ENCODE measurements at places on chromosomes 7 and 10.

DNA sequence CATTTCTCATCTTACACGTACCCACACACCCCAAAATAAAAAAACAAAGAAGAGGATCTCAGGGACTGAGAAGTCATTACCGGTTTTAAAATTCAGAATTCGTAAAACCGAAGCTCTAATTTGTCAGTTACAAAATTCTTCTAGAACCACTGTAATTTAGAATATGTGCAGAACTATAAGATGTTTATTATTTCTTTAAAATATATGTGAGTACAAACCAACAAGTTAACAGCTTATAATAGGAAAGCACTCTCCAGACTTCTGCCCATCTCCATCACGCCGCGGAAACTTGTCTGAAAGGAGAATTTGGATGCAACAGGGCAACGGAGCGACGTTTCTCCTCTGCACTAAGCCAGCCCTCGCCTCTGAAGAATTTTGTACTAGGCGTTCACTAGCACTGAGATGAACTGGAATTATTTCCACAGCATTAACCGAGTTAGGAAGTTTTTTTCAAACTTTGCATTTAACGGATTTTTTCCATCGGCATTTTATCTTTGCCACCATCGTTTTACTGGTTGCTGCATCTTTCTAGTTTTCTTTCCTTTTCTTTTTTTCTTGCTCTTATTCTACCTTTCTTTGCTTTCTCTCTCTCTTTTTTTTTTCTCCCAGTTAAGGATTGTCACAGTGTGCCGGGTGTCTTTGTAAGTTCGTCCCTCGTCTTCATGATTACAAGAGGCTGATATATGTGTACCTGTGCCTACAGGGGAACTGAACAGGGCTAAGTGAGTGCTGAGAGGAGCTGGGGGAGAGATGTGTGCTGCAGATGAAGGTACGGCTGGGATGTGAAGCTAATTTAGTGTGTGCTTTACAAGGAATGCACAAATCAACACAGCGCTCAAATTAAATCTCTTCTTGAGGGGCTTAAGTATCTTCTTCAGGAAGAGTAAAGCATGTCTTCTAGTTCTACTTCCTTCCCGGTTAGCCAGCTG, 295.9 kb upstream of the NFE2L3 start:
- no peak for DNase-seq

- no peak for DNase-seq
Measured at GRCh38 chr7:20963556-20964280, 177.0 kb upstream of the SP8 start.

- no peak for DNase-seq
Measured at GRCh38 chr7:100444311-100445278, 8.3 kb upstream of the PPP1R35 start.

- no peak for DNase-seq
Measured at GRCh38 chr10:112215342-112215774, 31.8 kb upstream of the GPAM start.

DNA sequence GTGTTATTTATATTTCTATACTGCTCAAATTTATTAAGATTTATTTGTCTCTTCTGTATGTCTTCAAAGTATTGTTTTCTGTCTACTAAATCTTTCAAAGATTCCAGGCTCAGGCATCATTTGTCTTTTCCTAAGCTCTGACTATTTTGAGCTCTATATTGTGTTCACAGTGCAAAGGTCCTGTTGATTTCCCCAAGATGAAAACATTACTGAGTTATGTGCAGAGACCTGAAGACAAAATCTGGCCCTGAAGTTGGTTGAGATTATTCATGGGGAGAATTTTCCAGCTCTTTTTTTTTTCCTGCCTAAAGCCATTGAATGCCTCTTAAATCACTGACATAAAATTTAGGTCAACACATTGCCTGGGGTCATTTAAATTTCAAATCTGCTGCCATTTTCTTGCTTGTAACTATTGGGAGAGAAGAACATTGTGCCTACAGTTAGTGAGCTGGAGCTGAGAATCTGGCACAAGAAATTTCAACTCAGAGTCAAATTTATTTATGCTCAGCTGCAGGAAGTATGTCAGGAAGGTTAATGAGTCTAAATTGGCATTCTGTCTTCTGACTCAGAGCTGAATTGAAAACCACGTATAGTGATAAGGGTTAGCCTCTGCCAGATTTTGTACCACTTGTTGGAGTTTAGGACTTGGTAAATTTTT, 31.6 kb downstream of the CSTF2T start:
- DNase-seq, result no peak

GRCh38 chr7:79090543-79090942, 362.9 kb downstream of the MAGI2 start:
- no peak for DNase-seq

GRCh38 chr7:37445790-37446189, 2.9 kb downstream of the ELMO1 start:
- no peak for DNase-seq

DNA sequence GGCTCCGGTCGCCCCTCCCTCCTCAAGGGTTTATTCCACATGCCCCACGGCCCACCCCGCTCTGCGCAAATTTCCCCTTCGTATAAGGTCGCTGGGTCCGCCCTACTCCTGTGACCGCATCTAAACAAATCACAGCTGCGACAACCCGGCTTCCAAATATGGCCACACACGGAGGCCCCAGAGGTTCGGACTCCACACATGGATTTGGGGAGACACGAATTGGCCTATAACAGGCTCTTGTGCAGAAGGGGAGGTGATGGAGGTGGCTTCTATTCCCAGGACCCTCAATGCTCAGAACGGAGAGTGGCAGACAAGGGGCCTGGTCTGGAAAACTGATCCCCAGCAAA, 90.1 kb downstream of the FOXL3 start:
- DNase-seq, result peak; percentile 5

- DNase-seq, result no peak
Measured at GRCh38 chr10:112168733-112169132, 14.8 kb downstream of the GPAM start.

GRCh38 chr10:97574374-97575126, 2.0 kb downstream of the ANKRD2 start:
- no peak for DNase-seq

DNA sequence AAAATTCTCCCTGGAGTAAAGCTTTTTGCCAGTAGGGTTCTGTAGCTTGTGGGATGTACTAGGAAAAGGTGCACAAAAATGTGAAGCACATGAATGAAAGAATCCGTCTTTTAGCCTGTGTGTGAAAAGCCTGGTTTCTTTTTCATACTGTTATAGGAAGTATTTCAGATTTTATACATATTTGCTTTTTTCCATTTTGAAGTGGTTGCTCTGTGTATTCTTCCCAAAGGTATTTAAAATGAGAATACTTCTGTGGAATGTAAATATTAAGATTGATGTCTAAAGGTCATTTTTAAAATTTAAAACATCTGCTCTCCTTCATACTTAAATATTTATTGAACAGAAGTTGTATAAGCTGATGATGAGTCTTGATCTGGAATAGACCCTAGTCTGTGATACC, 96.8 kb downstream of the CDK14 start:
- DNase-seq, result no peak

GRCh38 chr10:83667594-83667993, 471.7 kb upstream of the GHITM start:
- no peak for DNase-seq

DNA sequence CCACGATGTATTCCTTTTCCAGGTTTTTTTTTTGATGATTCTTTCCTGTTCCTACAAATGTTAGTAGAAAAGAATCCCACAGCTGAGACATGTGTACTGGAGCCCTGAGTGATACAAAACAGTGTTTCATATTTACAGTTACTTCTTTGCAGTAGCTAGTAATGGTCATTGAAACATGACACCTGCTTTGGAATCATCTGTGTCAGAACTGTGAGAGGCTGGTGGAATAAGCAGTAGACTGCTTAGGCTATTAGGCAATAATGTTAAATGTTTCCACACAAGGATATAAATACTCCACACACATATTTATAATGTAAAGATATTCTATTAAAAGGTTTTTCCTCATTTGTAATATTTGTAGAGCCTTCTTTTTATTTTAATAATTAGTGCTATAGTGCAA, 394.0 kb downstream of the THSD7A start:
- no peak for DNase-seq

- DNase-seq, result no peak
Measured at GRCh38 chr7:118239014-118239413, 14.5 kb downstream of the ANKRD7 start.

DNA sequence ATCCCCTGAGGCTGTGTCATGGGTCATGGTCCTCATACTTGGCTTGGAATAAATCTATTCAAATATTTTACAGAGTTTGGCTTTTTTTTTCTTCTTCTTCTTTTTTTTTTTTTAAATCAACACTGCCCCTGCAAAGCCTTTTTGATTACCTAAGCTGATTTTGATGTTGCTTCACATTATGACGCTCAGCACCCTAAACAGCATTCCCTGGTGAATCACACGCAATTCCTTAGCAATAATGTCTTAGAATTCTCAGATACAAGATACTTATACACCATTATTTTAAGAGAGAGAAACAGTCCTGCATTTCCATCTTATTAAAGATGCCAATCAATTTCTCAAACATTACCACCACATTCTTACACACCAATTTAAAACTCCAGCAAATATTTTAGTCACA, 323.7 kb upstream of the IGFBP3 start:
- no peak for DNase-seq

DNA sequence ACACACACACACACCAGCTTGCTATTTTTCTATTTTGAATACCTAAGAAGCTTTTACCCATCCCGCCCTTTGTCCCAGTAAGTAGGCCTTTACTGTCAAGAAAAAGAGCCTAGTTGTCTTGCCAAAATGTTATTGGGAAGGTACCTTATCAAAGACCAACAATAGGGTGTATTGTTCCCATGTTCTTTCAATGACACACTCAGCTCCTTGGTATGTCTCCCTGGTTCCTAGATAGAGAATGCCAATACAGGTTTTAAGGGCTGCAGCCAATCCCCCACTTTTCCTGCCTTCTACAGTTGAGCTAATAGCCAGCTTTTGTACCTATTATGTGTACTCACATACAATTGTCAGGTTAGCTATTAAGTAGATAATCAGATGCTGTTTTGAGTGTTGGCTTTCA, 92.0 kb upstream of the LRRTM3 start:
- no peak for DNase-seq

DNA sequence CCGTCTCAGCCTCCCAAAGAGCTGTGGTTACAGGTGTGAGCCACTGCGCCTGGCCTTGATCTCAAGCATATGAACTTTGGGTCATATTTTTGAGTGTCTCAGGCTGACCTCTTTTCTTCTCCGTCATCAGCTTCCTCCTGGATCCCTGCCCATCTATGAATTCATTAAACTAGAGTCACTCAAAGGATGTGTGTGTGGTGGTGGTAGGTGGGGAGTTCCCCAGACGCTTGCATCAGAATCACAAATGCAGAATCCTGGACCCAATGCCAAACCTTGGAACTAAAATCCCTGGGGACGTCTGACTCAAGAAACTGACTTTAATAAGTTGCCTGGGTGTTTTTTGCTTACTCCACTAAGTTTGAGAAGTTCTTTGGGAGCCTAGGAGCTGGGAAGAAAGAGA, 6.7 kb upstream of the CREB5 start:
- no peak for DNase-seq

DNA sequence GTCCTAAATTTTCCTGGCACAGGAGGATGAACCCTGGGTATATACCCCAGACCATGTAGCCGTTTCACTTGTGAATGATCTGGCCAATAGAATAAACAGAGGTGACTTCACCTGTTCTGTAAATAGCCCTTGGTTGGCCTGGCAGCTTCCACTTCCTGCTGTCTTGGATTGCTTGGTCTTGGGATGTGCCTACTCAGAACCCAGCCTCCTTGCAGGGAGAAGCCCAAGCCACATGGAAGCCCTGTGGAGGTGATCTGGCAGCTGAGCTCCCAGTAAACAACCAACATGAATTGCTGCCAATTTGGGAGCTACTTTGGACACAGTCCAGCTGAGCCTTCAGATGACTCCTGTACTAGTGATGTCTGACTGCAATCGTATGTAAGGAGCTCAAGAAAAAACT, 4.8 kb upstream of the RAPGEF5 start:
- no peak for DNase-seq

DNA sequence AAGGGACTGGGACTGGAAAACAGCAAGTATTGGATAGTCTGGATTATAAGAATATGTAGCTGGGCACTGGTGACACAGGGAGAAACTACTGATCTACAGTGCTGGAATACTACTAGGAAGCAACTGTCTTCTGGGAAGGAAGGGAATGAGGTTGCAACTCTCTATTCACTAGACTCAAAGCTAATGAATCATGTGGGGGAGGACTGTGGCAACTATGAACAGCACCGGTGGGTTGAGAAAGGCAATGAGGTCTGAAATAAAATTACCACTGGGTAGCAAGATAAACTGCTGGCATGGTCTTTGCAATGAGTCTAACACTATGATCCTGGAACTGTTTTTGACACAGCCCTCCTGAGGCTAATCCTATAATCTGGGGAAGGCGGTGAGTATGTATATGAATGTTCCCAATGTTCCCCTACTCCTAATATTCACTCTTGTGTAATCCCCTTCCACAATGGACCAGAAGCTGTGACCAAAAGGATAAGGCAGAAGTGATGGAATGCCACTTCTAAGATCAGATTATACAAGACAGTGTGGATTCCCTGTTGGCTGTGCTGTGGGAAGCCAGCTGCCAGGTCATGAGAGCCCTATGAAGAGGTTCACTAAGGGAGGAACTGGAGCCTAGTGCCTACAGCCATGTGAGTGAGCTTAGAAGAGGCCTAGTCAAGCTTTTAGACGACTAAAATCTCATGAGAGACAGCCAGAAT, 101.3 kb upstream of the DNAJB12 start:
- no peak for DNase-seq

DNA sequence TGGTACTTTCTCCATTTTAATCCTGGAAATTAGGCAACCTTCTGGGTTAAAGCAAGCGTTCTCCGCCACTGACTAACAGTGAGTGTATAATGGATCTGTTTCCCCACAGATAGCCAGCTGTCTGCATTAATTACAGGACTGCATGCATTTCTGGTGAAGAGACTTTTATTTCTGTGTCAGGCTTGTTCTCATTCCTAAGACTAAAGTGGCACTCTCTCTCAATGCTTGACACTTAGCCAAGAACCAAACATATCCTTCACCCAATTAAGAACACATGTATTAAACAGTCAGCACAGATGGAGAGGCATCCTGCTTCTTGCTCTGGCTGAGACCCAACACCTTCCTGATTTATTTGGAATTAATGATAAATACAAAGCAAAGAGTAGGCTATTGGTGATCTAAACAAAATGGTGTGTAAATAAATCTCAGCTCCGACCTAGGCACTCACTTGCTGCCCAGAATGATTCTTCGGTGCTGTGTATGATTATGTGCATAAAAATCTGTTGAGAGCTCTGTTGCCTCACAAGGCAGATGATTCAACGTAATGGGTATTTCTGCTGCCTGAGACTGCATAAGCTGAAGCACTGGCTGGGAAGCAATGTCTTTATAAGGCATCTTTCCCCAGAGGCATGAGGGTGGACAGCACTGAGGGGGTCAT, 16.8 kb downstream of the CALU start:
- no peak for DNase-seq

GRCh38 chr10:113473851-113474250, 79.0 kb upstream of the HABP2 start:
- no peak for DNase-seq

GRCh38 chr7:133315332-133316040, 62.6 kb downstream of the EXOC4 start:
- DNase-seq, result no peak

DNA sequence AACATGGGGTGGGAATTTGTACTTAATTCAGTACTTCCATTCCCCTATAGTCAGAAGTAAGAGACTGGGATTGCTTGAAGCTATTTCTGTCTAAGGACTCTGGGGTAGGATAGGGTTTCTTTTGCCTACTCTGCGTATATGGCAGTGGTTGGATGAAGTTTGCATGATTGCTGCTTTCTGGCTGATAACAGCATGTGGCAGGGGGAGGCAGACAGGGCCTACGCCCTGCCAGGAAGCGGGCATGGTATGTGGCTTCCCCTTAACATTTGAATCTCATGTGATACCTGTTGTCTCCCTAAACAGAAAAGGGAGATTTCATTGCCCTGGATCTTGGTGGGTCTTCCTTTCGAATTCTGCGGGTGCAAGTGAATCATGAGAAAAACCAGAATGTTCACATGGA, 57.1 kb downstream of the TACR2 start:
- DNase-seq, result no peak

All from posterior cingulate gyrus (tissue), 11 donors.